NCI-H1417 treated with DMSO at 0.1 percent for 48 hours (cell line): ENCODE measurements at places on chromosomes 13 and 19.

- DNase-seq = no peak
These were observed 9.7 kb downstream of the EFNA2 start for GRCh38 chr19:1295169-1296012.

DNA sequence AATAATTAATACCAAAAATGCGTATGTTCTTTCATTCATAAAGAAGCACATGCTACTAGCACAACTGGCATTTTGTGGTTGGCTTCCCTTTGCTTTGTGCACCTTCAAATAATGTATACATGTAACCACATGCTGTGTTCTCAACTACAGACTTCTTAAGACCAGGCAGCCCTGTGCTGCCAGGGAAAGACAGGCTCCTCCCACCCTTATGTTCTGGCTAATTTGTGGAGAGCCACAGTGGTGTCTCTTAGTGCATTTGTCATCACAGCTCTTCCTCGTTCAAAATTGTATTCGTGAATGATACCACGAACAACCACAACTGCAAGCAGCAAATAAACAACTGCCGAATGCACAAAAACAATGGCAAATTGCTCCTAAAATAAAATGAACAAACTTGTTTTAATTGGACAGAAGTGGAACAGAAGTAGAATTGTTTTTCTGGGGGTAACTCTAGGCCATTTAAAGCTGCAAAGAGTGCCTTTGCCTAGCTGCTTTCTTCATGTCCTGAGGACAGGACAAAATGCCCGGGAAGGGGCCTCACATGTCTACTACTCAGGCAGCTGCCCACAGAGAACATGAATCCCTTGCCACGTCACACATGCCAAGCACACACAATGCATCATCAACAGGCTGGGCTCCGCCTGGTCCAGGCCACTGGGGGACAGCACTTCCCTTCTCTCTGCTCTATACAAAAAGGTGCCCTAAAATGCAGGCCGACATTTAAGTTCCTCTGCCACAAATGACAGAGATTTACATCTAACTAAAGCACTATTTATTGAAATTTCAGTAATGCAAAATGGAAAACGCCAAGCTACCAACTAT lies 21.7 kb downstream of the IRS2 start:
- no peak for DNase-seq

- DNase-seq = no peak
These were observed 308.3 kb downstream of the TBC1D4 start for GRCh38 chr13:75173457-75174356.

DNA sequence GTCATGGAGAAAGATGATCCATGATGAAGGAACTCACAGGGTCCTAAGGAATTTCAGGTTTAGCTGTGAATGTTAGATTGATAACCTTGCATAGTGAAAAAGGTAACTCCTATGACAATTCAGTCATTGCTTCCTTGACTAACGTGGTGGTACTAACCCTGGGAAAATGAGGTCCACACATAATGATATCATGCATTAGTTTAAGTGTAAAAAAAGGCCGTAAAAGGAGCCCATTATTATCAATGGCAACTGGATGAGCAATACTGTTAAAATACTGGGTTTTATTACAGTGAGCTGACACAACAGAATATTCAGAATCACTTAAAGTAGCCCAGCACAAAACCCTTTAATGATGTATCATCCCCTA lies 515.4 kb downstream of the DCT start:
- DNase-seq = no peak

- DNase-seq = no peak
These were observed 282.5 kb downstream of the ATP8A2 start for GRCh38 chr13:25654322-25654721.

GRCh38 chr19:18417250-18418028 lies 1.8 kb upstream of the SSBP4 start:
- DNase-seq = no peak

DNA sequence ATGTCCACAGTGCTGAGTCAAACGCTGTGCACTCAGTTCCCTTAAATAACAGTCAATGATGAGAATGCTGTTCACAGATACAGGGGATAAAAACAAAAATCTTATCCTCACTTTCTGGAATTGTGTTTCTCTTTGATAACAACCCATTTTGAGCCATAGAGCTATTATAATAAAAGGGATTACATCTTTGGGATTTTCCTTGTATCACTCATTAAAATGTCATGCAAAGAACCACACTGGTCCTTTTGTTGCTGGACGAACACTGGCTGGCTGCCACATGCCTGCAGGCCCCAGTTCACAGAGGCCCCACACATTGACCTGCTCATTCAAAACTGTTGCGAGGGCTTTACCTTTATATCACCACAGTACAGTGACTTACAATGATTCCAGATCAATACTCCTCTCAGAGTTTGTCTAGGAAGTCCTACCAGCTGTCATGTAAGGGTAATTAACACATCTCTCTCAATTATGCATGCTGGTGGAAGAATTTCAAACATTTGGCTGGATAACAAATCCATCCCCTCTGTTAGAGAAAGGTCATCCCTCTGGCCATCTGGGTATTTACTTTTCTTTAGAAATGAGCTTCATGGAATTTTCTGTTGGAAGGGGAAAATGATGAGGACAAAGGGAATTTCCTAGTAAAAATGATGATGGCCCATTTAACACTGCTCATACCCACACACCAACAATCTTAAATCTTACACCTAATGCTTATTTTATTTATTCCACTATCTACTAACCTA lies 85.9 kb downstream of the MBNL2 start:
- DNase-seq = no peak

DNA sequence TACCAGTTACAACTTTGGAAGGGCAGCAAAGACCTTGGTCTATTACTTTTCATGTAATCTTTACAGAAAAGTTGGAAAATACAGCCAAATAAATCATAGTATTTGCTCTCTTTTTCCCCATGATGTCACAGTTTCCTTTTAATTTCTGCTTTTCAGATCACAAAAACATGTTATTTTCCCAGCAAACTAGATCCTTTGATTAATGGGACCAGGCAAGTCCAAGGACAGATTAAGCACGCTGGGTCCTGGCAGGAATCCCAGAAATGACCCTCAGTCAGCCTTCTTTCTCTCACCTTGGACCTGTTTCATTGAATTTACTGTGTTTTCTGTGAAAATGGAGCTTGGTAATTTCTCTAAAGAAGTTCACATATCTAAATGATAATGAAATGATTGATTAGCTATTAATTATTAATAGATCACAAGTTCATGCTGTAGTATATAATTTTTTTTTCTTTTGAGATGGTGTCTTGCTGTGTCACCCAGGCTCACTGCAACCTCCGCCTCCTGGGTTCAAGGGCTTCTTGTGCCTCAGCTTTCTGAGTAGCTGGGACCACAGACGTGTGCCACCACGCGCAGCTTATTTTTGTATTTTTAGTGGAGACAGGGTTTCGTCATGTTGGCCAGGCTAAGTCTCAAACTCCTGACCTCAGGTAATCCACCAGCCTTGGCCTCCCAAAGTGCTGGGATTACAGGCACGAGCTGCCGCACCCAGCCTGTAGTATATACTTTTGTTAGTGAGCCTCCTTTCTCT lies 16.0 kb downstream of the SPATA13 start:
- no peak for DNase-seq

- no peak for DNase-seq
These were observed 807.1 kb downstream of the DIAPH3 start for GRCh38 chr13:59356607-59357006.

DNA sequence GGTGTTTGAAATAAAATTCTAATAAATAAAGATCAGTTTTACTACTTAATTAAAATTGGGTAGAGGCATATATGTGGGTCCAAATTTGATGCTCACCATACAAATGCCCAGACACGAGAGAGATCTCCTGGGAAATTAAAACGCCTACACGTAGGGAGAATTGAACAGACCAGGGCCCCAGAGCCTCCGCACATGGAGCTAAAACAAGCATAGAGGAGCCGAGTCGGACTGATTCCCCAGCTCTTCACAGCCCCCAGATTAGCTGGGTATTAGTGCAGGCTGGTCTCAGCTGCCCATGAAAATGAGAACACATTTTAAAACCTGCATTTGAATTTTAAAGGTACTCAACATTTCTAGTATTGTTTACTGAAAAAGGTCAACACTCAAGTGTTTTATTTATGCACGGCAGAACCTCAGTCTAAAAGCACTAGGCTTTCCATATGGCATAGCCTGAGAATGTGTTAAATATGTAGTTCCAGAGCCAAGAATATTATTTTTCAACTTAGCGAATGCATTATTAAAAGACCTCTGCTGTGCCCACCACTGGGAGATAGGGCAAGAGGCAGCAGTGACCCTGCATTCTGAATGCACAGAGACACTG lies 344.8 kb downstream of the ENOX1 start:
- no peak for DNase-seq

- no peak for DNase-seq
These were observed 33.6 kb upstream of the UBE2L5 start for GRCh38 chr13:30388406-30389283.

DNA sequence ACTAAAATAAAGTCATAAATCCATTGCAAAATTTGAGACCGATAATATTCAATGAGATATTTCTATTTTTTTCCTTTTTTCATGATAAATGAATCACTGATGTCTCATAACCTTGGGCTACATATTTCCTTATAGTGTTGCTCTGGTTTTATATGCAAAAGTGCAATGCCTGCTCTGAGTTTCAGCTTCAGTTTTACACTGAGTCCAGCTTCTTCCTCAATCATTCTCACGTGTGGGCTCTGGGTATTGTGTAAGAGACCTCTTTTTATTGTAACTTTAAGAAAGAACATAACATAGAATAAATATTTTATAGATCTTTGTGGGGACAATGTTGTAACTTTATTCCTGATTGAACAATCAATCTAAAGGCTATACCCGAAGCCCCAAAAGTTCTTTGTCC lies 280.2 kb upstream of the EDNRB start:
- no peak for DNase-seq

GRCh38 chr13:70896136-70896535 lies 787.9 kb upstream of the KLHL1 start:
- DNase-seq = no peak

GRCh38 chr13:74024314-74024713 lies 109.9 kb downstream of the KLF12 start:
- DNase-seq = no peak

DNA sequence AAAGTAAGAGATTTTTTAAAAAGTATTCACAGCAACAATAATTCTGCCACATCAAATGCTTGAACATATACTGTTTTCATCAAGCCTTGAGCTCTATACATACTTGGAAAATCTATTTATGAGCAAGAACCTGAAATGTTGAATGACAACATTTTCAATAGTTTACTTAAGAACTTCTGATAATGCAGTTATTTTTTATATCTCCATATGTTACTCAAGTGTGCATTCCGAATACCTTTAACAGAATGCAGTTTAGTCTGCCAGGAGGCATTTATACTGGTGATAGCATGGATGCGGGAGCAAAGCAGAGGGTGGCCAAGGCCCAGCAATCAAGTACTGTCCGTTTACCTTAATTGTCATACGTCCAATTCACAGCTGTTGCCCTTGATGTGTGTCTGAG lies 589.5 kb downstream of the KCTD12 start:
- no peak for DNase-seq

DNA sequence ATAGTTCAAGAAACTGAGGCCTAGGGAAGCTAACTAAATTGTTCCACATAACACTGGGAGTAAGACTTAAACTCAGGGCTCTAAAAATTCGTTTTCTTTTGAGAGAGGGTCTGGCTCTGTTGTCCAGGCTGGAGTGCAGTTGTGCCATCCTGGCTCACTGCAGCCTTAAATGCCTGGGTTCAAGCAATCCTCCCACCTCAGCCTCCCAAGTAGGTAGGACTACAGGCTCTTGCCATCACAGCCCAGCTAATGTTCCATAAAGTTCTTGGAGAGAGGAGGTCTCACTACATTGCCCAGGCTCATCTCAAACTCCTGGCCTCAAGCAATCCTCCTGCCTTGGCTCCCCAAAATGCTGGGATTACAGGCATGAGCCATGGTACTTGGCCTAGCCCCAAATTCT lies 10.7 kb downstream of the ZMYM5 start:
- DNase-seq = no peak

- peak; percentile 79 for DNase-seq
These were observed 29.7 kb downstream of the NKPD1 start for GRCh38 chr19:45130888-45131615.

- DNase-seq = no peak
These were observed 170.1 kb downstream of the OXGR1 start for GRCh38 chr13:96824140-96824539.

DNA sequence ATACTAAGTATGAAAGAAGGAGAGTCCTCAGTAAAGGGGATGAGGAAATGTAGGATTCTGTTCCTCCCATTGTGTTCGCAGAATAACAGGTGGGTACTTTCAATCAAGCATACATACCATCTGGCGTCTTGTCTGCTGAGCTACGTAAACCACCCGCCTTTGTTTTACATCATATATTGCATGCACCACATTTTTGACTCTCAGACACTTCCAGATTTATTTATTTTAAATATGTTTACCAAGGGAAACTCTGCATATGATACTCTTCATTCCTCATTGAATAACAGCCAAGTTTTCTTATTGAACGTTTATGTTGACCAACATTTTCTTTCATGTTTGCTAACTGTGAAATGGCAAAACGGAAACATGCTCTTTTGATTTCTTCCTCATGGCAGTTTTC lies 174.1 kb downstream of the FGF14 start:
- no peak for DNase-seq

DNA sequence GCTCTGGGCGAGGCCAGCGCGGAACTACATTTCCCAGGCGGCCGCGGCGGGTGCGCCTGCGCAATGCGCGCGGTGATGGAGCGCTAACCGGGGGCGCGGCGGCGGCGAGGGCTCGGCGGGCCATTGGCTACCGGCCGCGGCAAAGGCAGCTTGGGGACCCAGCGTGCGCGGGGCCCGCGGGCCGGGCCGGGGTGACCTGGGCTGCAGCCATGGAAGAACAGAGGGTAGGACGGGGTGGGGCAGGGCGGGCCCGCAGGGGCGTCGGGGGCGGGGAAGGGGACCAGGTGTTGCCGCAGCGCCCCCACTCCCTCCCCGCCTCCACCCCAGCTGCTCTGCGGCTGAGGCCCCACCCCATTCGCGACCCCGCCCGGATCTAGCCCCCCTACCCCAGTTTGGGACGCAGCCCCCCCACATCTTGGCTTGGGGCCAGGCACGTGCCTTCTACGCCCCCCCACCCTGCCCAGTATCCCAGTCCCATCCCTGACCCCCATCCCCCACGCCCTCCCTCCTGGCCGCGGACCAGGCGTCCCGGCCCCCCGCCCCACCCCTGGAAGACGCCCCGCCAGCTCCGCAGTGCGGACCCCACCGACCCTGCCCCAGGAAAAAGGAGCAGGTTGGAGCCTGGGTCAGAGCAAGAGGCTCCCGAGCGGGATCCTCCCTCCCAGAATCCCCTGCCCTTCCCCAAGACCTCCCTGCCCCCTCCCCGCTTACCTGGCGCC lies at the start of gene FSD1:
FSD1 (plus strand) TSS at position 61 of the 719 bp plus-strand sequence; CDS start at position 210, 149 bp downstream.
- no peak for DNase-seq

GRCh38 chr19:54418930-54419800 lies 3.9 kb downstream of the TTYH1 start:
- no peak for DNase-seq

DNA sequence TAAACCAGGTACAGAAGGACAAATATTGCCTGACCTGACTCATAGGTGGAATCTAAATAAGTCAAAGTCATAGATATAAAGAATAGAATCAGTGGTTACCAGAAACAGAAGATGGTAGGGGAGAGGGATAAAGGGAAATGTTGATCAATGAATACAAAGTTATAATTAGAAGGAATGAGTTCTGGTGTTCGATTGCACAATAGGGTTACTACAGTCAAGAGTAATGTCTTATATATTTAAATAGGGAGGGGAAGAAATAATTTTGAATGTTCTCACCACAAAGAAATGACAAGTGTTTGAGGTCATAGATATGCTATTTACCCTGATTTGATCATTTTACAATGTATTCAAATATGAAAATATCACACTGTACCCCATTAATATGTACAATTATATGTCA lies 1541.2 kb downstream of the SLITRK1 start:
- DNase-seq = no peak
